ENCODE measurements at places on chromosomes 4 and X. TPM values are rescaled to one million over a fixed set of nuclear protein-coding genes. Genes with fewer than 3 reads are reported as not detected.

Gene TRIM75
- total RNA-seq = not detected

DNA sequence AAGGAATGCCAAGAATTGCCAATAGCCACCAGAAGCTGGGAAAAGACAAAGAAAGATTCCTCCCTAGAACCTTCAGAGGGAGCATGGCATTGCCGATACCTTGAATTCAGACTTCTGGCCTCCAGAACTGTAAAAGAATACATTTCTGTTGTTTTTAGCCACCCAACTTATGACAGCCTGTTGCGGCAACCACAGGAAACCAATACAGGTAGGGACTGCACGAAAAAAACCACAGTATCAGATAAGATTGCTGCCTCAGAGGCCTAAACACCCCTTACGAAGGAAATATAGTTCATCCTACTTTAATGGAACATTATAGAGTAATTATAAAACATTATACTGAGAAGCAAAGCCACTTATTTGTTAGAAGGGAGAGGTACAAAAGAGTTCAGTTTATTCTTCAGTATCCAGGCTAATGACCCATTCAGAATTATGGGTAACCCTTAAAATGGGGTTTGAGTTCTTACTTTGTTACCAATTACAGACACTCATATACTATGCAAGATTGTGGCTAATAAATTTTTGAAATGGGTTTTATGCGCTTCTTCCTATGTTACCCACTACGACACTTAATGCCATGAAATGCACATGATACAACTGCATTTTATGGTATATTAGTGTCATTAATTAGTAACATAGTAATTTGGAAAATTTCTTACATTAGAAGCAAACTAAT is 37.4 kb upstream of the SMIM10L2A start:
- DNase-seq = no peak

- no peak for DNase-seq
These were observed 236.1 kb upstream of the EDNRA start for GRCh38 chr4:147244786-147245185.

DNA sequence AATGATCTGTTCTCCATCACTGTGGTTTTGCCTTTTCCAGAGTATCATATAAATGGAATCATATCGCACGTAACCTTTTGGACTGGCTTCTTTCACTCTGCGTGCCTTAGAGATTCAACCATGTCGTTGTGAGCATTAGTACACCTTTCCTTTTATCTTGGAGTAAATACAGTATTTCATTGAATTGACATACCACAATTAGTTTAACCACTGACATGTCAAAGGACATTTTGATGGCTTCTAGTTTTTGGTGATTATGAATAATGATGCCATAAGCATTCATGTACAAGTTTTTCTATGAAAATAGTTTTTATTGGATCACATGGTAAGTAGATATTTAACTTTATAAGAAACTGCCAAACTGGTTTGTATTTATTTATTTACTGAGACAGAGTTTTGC is 35.2 kb downstream of the DDX3X start:
- no peak for DNase-seq

GRCh38 chr4:40755616-40756015 is 5.9 kb downstream of the NSUN7 start:
- no peak for DNase-seq

DNA sequence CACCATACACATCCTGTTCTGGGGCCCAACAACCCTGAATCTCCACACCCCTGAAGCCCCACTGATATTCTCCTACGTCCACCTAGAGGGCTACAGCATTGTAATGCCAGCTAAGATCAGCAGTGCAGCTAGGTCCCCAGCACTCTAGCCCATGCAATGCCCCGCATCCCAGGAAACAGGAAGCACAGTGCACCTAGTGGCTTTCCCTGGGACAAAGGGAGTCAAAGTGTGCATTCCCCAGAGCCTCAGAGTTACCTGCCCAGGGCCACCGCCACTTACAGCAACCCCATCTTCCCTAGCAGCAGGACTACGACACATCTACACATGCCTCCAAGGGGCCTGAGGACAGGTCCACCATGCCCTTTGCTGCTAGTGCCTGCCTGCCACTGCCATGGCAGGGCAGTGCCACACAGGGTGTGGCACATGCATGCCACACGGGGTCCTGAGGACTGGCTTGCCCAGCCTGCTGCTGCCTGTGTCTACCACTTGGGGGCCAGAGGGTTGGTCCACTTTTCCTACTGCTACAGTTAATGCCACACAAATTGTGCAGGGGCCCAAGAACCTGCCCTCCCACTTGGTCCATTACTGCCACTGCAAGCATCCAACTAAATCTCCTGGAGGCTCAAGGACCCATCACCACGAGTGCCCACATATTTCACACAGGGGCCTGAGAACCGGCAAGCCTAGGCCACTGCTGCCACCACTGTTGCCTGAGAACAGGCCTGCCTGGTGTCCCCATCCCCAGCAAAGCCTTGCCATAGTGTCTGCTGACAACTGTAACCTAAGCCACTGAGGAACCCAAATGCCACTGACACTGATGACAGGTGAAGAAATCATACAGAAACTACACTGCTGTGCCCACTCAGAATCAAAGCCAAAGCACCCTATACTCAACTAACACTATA is 23.7 kb downstream of the TLR6 start:
- DNase-seq = no peak

DNA sequence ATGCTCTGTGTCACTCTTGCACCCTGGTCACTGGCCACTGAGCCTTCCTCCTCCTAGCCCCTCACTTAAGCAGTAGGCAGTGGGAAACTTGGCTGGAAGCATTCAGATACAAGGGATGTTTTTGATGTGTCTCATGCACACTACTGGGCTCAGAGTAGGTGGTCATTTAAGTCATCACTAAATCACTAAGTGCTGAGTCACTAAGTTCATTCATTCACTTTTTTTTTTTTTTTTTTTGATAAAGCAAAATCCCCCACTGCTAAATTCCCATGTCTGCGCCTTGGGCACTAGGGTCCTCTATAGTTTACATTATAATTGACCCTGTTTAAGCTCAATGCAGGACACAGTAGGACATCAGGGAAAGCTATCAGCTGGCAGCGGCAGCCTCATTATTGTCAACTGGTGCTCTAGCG is 182.4 kb upstream of the MBNL3 start:
- DNase-seq = no peak

- peak; percentile 39 for DNase-seq
These were observed 564 bp downstream of the PGK1 start for GRCh38 chrX:78104447-78105176.

Data from mucosa of gallbladder (tissue), 1 donor.